ENCODE measurements at places on chromosomes 7 and 10.
A peak's percentile ranks its signal among the peaks of the same experiment; 100 is the strongest.

DNA sequence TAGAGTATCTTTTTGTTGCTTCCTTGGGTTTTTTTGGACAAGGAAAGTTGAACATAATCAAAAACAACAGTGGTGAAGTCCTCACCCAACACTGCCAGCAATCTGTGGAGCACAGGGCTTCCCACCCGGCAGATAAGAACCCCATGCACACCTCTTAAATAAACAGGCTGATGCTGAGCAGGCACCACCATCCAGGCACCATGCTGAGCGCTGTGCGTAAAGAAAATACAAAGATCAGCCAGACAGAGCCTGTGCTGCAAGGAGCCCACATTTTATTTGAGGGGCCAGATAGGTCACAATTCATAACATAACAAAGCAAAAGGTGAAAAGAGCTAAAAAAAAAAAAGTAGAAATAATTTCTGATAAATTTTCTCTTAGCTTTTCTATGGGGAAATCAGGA, 231.2 kb downstream of the PTPRN2 start:
- DNase-seq: peak; percentile 38

DNA sequence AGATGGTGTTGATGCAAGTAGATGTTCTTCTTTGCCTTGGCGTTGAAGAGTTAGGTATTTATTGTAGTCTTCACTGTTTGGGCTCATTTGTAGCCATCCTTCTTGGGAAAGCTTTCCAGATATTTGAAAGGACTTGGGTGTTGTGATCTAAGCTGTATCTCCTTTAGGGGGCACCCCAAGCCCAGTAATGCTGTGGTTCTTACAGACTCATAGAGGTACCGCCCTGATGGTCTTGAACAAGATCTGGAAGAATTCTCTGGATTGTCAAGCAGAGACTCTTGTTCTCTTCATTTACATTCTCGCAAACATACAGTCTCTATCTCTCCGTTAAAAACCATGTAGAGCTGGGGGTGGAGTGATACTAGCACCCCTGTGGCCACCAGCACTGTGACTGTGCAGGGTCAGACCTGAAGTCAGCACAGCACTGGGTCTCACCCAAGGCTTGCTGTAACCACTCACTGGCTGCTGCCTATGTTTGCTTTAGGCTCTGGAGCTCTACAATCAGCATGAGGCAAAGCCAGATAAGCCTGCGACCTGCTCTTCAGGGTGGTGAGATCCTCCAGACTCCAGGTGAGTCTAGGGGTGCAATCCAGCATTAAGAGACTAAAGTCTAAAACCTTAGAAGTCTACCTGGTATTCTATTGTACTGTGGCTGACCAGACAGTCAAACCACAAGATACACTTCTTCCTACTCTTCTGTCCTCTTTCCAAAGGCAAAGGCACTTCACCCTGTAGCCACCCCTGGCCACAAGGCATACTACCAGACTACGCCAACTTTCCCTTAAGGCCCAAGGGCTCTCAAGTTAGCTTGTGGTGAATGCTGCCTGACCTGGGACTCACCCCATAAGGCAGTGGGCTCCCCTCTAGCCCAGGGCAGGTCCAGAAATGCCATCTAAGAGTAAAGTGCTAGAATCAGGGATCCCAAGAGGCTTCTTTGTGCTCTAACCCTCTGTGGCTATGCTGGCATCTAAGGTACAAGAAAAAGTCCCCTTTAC, 209.7 kb upstream of the TMEM196 start:
- no peak for DNase-seq

DNA sequence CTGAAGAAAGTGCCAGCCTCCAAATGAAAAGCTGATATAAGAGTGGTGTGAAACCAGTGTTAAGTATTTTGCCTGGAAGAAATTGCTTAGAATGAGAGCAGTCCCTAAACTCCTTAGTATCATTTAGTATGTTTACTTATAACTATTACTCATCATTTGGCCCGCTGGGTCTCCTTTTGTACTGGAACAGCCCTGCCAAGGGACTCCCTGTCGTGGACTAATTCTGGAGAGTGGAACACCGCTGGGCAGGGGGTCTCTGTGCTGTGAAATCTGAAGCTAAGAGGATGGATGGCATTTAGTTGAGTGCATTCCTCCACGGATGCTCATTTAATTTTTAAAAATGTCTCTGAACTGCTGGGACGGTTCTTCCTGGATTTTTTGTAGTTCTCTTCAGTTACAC, 889.9 kb upstream of the C7orf33 start:
- no peak for DNase-seq

- no peak for DNase-seq
Measured at GRCh38 chr10:11175823-11176243, 158.2 kb downstream of the CELF2 start.
